Karpas-422 (cell line): ENCODE measurements at places on chromosomes 16 and 17.

- no peak for DNase-seq
These were observed 5.4 kb downstream of the KCTD5 start for GRCh38 chr16:2687531-2688308.

- no peak for DNase-seq
These were observed 10.6 kb upstream of the TMIGD1 start for GRCh38 chr17:30344283-30345088.

DNA sequence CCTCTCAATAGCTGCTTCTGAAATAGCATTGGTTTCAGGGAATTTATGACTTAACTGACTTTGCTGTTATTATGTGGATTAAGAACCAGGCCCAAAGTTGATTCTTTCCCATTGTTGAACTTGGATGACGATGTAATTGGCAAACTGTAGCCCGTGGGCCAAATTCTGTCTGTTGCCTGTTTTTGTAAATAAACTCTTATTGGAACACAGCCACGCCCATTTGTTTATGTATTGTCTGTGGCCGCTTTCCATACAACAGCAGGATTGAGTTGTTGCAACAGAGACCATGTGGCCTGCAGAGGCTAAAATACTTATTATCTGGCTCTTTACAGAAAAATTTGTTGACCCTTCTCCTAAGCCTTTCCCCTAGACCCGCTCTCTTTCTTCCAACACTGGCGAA lies 31.6 kb downstream of the NTN1 start:
- no peak for DNase-seq

DNA sequence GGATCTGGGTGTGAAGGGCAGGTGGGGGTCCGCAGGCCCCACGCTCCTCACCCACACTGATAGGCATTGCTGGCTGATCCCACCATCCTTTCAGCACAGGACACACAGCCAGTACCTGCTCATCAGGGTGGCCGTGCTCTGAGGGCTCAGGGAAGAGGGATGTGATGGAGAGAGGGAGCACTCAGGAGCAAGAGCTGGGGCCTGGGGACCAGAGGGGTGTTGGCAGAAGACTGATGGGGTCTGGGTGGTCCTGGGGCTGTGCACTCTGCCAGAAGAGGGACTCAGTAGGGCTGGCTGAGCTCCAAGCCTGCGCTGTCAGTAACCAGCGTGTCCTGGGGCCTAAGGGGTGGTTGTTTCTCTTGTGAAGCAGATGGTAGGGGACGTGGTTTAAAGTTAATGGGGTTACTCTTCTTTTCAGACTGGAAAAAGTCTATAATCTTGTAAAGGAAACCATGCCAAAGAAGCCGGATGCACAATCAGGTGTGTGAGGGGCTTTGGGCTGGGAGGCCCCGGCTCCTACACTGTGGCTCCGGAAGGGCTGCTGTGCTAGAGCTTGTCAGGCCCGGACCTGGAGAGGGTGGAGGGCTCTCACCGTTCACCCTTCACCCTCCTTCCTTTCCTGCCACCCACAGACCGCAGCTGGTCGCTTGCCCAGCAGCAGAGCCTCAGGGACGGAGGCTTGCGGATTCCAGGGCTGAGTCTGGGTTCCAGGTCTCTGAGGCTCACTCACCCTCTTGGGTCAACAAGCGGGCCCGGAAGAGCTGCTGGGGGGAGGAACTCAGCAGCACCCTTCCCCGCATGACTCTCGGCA lies 27.8 kb downstream of the POLR3E start:
- DNase-seq: no peak

DNA sequence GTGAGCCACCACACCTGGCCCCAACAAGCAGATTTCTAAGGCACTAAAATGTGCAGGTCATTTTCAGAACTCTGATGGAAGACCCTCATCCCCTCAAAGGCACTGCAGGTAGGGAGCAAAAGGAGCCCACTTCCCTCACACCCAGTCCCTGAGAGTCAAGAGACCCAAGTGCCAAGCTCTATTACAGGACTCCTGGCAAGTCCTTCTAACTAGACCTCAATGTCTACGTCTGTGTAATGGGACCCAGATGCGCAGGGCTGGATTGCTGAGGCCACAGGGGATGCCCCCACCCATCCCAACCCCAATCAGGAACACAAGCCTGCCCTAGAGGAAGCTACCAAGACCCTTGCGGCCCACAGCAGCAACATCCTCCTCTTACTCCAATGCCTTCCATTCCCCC lies 2.7 kb downstream of the PLLP start:
- DNase-seq: no peak

DNA sequence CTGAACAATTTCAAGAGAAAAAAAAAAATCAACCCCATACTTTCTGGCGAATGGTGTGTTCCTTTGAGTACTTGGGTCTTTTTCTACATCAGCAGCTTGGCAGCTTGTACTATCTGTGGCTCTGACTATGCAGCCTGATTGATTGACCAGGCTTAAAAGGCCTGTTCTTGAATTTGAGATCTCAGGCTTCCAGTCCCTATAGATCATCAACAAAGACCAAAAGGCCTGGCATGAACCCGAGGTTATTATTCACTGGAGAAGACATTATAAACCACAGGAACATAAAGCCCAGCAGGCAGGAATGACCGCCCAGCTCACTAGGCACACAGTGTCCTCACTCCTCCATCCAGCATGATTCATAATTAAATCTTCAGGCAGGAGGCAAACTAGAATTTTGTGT lies 32.1 kb upstream of the CDH3 start:
- DNase-seq: peak; percentile 23

DNA sequence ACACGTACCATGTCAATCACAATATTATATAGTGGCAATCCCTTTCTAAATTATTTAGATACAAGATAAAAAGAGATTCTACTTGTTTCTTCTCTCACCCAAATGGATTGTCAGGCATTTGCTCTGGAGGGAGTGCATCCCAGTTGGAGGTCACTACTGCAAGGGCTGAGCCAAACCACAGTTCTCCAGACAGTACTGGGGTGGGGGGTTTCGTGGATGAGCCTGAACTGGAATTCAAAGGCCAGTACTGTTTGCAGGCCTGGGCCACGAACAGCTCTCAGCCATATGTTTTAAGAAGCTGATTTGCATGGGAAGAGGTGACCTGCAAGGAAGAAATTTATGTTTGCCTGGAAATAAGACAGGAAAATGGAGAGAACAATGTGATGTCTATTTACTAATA lies 314.9 kb downstream of the PMP22 start:
- peak; percentile 11 for DNase-seq

- no peak for DNase-seq
These were observed 31.6 kb downstream of the SOX9 start for GRCh38 chr17:72152387-72152929.

- peak; percentile 74 for DNase-seq
These were observed 924 bp downstream of the SMARCD2 start for GRCh38 chr17:63841350-63842172.

DNA sequence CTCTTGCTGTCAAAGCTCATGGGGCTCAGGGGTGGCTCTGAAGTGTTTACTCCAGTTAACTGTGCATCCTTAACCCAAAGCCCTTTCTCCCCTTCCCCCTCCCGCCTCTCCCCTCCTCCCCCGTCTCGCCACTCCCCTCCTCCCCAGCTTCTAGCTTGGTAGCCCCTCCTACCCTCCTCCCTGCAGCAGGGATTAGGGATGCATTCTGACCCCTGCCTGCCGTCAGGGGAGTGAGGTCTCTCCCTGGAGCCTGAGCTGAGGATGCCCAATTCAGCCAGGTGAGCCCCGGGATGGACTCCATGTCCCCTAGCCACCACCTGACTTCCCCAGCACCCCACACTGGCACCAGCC lies 1.6 kb downstream of the HS3ST6 start:
- no peak for DNase-seq

- DNase-seq: peak; percentile 92
These were observed at the start of gene ITGB3 for GRCh38 chr17:47253541-47254402. ITGB3 (plus strand) TSS chr17:47253827; CDS start chr17:47253862, 35 bp downstream.

DNA sequence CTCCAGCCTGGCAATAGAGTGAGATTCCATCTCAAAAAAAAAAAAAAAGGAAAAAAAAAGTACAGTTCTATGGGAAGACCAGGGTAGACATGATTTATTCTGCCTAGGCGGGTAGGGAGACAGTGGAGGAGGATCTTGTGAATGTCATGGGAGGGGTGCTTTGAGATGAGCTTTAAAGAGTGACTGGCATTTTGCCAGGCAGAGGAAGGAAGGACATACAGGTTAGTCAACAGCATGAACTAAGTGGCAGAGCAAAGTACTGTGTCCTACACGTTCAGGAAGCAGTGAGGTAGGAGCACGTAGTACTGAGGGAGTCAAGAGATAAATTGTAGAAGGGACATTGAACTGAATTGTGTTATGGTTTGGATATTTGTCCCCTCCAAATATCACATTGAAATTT lies 451.5 kb downstream of the TOX3 start:
- no peak for DNase-seq

- DNase-seq: no peak
These were observed 88.1 kb downstream of the GOSR1 start for GRCh38 chr17:30565073-30565935.

DNA sequence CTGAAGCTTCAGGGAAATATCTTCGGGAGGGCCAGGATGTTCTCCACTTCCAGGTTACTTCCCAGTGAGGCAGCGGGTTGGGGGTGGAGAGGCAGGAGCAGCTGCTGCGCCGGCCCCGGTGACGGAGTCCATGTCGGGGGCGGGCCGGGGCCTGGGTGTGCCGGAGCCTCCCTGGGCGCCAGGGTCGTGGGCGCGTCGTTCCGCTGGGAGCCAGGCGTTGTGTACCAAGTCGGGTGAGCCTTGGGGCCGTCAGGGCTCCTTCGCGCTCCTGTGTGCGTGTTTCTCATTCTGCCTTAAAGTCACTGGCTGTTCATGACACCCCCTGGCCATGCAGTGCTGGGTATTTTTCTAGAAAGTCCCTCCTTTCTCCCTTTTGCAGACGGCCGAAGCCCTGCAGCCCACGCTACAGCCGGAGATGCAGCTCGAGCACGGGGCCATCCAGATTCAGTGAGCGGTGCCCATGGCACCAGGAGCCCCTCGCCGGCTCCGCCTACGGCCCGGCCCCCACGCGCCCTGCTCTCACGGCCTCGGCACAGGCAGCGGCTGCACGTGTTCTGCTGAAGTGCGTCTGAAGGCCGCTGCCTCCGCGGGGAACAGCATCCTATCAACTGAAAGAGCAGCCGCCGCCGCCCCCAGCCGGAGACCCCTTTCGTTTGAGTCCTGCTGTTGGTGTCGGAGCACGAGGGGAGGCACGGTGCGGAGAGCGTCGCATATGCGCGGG lies 125.1 kb downstream of the BANP start:
- DNase-seq: no peak

GRCh38 chr16:49575346-49576172 lies 202.0 kb downstream of the C16orf78 start:
- DNase-seq: peak; percentile 77

DNA sequence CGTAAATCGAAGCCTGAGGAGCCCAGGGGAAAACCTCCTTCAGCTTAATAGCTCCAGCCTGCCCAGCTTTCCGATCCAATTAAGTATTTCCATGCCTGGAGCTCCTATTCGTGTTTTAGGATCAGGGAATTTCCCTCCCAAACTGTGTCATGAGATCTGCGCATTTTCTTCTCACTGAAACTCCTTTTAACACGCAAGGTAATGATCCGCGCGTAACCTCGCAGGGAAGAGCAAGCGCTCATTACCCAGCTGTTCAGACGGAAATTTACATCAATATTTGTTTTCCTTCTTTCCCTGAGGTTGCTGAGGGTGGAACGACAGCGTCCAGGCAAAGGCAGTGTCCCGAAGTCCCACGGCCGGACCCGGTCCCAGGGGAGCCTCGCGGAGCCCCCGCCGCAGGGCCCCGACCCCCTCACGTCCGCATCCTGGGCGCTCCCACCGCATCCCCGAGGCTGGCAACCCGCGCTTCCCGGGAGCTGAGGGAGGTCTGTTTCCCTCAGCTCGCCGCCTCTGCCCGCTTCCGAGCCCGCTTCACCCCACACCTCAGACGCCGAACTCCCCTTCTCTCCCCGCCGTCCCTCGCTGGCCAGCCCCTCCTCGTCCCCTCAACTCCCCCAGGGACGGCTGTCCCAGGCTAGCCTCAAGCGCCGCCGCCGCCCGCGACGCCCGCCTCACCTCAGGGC lies 415 bp downstream of the ABCA5 start:
- no peak for DNase-seq

DNA sequence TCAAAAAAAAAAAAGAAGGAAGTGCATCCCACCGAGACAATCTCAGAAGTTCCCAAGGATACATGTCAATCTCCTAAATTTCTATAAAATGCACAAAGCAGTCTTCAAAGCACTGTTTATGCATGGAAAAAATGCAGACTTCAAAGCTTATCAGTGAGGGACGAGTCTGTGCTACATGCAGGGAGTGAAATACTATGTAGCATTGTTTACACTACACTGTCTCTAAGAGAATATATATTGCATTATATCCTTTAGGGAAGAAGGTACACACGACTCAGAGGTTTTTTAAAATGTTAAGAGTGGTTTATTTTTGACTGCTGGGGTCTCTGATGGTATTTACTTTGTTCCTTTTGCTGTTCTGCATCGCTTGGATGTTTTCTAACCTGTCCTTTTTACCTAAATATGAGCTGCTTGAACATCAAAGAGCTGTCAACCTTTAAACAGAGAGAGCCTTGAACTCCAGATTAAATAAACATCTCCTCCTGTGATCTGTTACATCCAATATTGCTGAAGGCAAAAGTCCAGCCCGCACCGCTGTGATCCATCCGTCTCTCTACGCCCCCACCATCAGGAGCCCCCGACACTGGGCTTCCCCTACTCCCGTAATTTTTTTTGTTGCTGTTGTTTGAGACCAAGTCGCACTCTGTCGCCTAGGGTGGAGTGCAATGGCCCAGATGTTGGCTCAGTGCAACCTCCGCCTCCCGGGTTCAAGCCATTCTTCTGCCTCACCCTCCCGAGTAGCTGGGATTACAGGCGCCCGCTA lies 1.4 kb downstream of the FBXO31 start:
- peak; percentile 38 for DNase-seq

GRCh38 chr16:89969741-89970410 lies 21.3 kb downstream of the DEF8 start:
- peak; percentile 69 for DNase-seq

DNA sequence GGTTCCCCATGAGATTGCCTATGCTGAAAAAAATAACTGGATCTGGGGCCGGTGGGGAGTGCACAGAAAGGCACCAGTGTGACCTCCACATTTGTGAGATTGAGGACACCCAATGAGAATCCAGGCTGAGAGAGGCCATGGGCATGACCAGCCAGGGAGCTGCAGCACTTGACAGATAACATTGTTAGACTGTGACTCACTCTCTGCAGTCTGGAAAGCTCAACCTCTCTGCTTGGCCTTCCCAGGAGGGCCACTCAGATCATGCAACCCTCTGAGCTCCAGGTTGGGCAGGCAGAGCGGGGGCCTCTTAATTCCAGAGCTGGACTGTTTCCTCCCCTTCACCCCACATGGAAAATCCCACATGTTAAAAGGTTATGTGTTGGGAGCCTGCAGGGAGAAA lies 30.1 kb downstream of the FZD2 start:
- no peak for DNase-seq

- no peak for DNase-seq
These were observed 90.6 kb upstream of the CIBAR2 start for GRCh38 chr16:85202631-85203461.

DNA sequence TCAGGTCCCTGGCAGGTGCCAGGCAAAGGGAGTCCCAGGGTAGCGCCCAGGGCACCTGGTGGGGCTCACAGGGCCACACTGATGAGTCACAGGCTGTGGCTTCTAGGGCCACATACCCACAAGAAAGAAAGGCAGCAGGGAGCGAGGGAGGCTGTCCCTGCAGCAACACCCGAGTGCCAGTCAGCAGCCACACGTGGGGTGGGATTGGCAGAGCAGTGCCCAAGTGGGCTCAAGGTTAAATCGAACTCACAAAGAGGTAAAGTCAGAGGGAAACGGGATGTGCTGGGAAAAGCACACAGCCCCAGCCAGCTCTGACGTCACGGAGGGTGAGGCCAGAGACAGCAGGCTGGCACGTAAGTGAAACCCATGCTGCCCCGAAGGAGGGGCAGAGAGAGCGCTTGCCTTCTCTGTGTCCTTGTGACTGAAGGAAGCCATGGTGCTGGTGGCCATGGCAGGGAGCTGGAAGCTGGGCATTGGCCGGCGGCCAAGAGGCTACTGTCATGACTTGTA lies 33.8 kb downstream of the FA2H start:
- DNase-seq: no peak
